ENCODE measurements at places on chromosomes 4 and X.

GRCh38 chrX:130834149-130834548 is 68.9 kb downstream of the ENOX2 start:
- no peak for DNase-seq

DNA sequence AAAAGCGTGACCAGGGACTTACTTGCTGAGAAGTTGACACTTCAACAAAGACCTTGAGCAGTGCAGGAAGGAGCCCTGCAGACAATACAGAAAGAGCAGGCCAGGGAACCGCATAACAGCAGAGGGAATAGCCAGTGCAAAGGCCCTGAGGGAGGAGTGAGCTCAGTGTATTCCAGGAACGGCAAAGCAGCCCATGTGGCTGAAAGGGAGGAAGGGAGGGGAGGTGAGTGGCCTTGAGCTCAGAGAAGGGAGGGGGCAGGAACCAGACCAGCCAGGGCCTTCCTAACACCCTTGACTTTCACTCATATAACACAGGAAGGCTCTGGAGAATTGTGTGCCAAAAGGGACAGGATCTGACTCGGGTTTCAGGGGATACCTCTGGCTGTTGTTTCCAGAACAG is 112.2 kb downstream of the BCOR start:
- no peak for DNase-seq

- DNase-seq, result no peak
These were observed 8.9 kb upstream of the CDKL2 start for GRCh38 chr4:75639124-75639695.

DNA sequence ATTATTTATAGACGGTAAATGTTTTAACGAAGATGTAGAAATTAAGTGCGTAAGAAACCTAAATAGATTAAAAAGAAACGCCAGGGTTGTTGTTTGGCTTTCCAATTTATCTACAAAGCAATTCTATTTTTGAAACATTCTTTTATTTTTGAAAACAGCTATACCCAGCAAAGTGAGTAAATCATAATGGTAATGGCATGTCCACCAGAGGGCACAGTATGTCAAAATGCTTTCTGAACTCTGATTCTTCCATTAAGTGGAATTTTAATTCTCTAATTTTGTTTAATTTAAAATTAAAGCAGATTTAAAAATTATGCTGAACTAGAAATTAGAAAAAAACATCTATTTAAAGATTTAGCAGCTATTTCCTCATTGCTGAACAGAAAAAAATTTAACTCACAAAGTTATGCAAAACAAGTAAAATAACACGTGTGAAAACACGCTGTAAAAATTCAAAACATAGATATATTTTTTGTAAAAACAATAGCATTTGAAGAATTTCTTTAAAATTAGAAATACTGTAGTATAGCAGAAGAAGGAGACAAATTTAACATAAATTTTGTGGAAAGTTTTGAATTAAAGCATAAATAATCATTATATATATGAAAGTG is 26.5 kb downstream of the RASSF6 start:
- DNase-seq, result no peak

DNA sequence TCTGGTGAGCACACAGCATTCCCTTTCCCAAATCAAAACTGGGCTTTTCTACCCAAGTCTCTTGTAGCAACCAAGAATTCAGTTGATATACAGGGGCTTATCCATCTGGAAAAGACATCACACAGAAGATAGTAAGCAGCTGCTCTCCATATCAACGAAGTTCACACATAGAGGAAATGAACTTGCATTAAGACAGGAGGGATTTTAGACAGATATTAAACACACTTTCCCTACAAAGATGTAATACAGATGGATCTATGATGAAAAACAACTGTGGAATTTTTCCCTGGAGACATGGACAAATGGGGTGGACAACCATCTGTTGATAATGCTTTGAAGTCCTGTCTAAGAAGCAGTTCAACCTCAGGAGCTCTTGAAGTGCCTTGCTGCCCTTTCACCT is 9.8 kb upstream of the PDE5A start:
- DNase-seq, result no peak

DNA sequence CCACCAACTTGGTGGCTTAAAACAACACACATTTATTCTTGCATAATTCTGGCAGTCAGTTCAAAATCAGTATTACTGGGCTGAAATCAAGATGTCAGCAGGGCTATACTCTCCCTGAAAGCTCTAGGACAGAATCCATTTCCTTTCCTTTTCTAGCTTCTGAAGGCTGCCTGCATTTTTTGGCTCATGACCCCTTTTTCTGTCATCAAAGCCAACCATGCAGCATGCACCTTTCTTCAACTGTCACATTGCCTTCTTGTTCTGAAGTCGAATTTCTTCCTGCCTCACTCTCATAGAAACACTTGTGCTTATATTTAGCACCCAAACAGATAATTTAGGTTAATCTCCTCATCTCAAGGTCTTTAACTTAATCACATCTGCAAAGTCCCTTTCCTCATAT is 79.8 kb upstream of the PPP1R2C start:
- DNase-seq, result no peak

All from glomerular endothelial cell (primary cell).